CD8-positive, alpha-beta memory T cell (primary cell): ENCODE measurements at places on chromosomes 2 and 18. TPM values are rescaled to one million over a fixed set of nuclear protein-coding genes. Genes with fewer than 3 reads are reported as not detected.

Gene NCKAP5
- not detected for total RNA-seq

Gene RASGRP3
- total RNA-seq = 3.5 TPM

Gene ADNP2
- total RNA-seq = 18.9 TPM

Gene REG1B
- not detected for total RNA-seq

Gene CNGA3
- not detected for total RNA-seq

Gene REEP1
- total RNA-seq = 0.20 TPM

Gene CSRNP3
- total RNA-seq = not detected

Gene UGT1A3
- total RNA-seq = not detected

Gene SPTBN1
- total RNA-seq = 38.4 TPM

Gene CIDEA
- total RNA-seq = not detected

Gene HOXD4
- total RNA-seq = not detected

Gene VAPA
- total RNA-seq = 193 TPM

Gene SDC1
- total RNA-seq = 0.27 TPM

Gene ITGA6
- total RNA-seq = 8.0 TPM

Gene TIMM21
- 59.8 TPM for total RNA-seq

Gene ADD2
- 0.74 TPM for total RNA-seq

Gene ALPP
- total RNA-seq = not detected

Gene KRTCAP3
- 5.4 TPM for total RNA-seq

Gene ASB18
- not detected for total RNA-seq

Gene UNC50
- 42.4 TPM for total RNA-seq

Gene VIT
- total RNA-seq = not detected

Gene CCDC74B
- 0.84 TPM for total RNA-seq

Gene CXCR2
- total RNA-seq = not detected

Gene DLGAP1
- not detected for total RNA-seq
